ENCODE measurements at places on chromosomes 2 and 18.

- peak; percentile 50 for DNase-seq
Measured at GRCh38 chr2:15243762-15244161, 317.4 kb downstream of the NBAS start.

DNA sequence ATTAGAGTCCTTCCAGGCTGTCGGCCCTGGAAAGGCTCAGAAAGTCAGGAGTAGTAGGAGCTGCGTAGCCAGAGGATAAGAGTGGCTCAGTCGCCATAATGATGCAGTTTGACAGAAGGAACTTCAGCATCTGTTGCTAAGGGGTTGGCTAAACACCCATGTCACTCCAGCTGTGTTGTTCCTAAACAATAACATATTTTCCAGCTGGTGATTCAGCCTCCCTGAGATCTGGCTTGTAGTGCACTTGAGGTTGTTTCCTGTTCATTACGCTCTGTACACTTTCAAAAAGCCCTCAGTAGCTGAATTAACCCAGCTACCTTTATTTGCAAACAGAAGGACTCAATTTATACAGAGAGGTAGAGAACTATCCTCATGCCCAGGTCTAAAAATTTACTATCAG is 39.7 kb upstream of the EPAS1 start:
- DNase-seq = no peak

DNA sequence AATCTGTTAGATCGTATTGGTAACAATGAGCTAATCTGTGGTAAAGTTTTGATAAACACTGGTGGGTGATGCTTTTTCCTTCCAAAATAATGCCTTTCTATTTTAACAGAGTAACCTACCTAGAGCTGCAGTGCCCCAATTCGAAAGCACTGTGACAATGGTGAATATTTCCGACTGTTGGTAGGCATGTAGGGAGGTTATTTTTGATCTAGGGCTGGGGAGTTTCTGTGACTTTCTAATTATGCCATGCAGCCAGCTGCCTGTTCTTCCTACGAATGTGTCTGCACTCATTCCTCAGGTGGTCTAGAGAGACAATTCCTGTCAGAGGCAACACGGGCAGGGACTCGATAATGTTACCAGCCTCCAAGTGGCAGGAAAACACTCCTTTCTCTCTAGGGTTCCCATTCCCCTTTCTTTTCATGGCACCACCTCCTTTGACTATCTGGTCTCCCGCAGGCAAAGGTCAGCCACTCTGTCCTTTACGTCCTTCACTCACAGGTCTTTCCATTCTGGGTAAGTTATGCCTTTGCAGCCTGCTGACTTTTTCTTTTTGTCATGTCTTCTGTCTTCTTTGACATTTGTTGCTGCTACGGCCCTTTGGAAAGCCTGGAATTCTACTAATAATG is 167.2 kb upstream of the MGAT5 start:
- DNase-seq = no peak

GRCh38 chr2:241009601-241010530 is 11.4 kb downstream of the SNED1 start:
- peak; percentile 46 for DNase-seq

DNA sequence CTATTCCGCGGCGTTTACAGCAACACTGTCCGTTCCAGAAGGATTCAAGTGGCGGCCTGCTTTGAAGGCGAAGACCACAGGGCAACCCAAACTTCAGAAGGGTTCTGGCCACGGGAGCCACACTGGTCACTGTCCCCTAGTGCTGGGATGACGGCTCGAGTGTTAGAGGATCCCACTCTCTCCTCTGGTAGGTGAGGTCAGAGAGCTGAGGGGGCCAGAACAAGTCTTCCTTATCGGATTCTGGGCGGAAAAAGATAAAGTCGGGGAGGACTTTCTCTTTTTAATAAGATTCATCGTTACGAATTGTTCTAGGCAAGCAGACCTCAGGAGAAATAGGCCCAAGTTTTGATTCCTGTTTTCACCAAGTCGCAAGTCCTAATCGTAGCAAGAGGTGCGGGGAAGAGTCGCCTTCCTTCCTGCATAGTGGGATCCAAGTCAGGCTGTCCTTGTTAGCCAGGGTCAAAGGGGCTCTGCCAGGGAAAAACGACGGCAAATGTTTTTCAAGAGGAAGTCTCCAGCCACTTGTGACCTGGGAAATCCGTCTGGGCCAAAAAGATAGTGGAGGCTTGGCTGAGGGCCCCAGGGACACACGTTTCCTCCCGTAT is 864 bp upstream of the MYL12A start:
- DNase-seq = peak; percentile 43

- no peak for DNase-seq
Measured at GRCh38 chr2:224372641-224373040, 29.3 kb downstream of the FAM124B start.

DNA sequence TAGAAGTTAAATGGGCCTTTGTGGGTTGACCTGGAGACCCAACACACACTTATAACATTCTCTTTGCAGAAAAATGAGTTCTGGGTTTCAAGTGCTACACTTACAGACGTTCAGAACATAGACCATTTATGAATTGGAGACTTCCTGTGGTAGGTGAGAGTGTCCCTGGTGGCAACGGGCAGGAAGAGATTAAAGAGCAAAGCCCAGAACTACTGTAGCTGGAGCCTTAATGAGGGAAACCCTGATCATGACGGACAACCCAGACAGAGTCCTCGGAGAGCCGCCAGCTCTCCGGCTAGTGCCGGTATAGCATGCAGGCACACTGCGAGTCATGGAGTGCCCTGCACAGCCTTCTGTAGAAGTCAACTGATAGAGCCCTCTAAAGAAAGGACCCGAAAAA is 44.5 kb upstream of the RMDN2 start:
- DNase-seq = no peak

- no peak for DNase-seq
Measured at GRCh38 chr2:187783446-187783845, 229.2 kb upstream of the TFPI start.

DNA sequence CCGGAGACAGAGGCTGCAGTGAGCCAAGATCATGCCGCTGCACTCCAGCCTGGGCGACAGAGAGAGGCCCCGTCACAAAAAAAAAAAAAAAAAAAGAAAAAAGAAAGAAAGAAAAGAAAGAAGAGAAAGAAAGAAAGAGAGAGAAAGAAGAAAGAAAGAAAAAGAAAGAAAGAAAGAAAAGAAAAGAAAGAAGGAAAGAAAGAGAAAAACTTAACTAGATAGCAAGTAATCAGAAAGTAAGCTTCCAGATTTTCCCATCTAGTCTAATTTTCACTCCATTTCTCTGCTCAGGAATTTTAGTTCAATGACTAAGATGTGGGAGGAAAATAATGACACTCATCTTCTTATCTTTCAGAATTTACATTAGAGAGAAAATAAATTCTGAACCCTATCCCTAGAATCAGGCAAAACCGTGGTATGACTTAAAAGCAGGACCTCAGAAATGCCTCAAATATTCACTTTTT is 2.4 kb downstream of the GFPT1 start:
- no peak for DNase-seq

- no peak for DNase-seq
Measured at GRCh38 chr2:31992025-31992579, 18.7 kb downstream of the MEMO1 start.

GRCh38 chr2:213002383-213002782 is 149.0 kb downstream of the IKZF2 start:
- DNase-seq = no peak

- no peak for DNase-seq
Measured at GRCh38 chr18:22872900-22873537, 60.1 kb upstream of the RBBP8 start.

Measured in urothelium cell line (cell line).